ENCODE measurements at places on chromosomes 11 and 22. TPM values are rescaled to one million over a fixed set of nuclear protein-coding genes. Genes with fewer than 3 reads are reported as not detected.

Gene CCDC188
- 0.25 TPM for total RNA-seq

Gene ART1
- total RNA-seq = not detected

Gene CRYBB2
- total RNA-seq = not detected

Gene LGR4
- total RNA-seq = 41.5 TPM

Gene PDGFB
- 48.2 TPM for total RNA-seq

Gene GLYAT
- not detected for total RNA-seq

Gene LIF
- 42.5 TPM for total RNA-seq

Gene CNTN5
- total RNA-seq = 0.16 TPM

Gene LRRC10B
- not detected for total RNA-seq

Gene MED15
- total RNA-seq = 89.2 TPM

Gene DDI1
- not detected for total RNA-seq

Gene ADM2
- 5.9 TPM for total RNA-seq

Gene SYCE3
- total RNA-seq = not detected

Gene NCAM1
- 20.0 TPM for total RNA-seq

Gene SCGB1D2
- not detected for total RNA-seq

Gene PLA2G3
- 0.13 TPM for total RNA-seq

Gene ABCC8
- not detected for total RNA-seq

Gene GALNT18
- 2.8 TPM for total RNA-seq

Gene FAM83F
- 0.16 TPM for total RNA-seq

Gene PAX6
- total RNA-seq = not detected

Gene SCGB1D4
- not detected for total RNA-seq

Gene ENTHD1
- not detected for total RNA-seq

Gene C11orf97
- total RNA-seq = not detected

Gene MRGPRE
- not detected for total RNA-seq

Gene NRXN2
- not detected for total RNA-seq

Gene EI24
- total RNA-seq = 131 TPM

Gene RFPL2
- not detected for total RNA-seq

Gene HBE1
- not detected for total RNA-seq

Gene OR5A1
- total RNA-seq = not detected

Gene TKFC
- total RNA-seq = 50.5 TPM
